Vagina (tissue), 2 donors: ENCODE measurements at places on chromosomes 3 and 15. TPM values are rescaled to one million over a fixed set of nuclear protein-coding genes. Genes with fewer than 3 reads are reported as not detected.

- no peak for DNase-seq
Measured at GRCh38 chr3:135908225-135908624, 57.3 kb upstream of the PPP2R3A start.

GRCh38 chr3:39434574-39434973 is 28.1 kb downstream of the RPSA start:
- no peak for DNase-seq

- DNase-seq, result peak; percentile 25
Measured at GRCh38 chr3:126121074-126121473, 37.1 kb upstream of the SLC41A3 start.

DNA sequence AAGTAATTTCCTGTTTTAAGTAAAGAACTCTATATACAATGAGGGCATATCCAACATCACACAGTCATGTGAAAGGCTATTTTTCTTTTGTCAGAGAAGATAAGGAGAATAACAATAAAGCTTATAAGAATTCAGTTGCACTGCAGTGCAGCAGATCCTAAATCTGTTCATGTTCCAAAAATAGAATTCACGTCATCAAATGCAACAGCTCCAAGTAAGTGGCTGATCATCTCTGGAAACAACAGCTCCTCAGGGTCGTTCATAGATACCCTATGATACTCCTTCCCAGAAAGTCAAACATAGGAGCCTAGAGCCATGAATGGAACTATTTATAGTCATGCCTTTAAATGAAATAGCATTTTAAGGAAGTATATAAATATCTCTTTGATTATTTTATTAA is 100.2 kb downstream of the FMN1 start:
- DNase-seq, result no peak

DNA sequence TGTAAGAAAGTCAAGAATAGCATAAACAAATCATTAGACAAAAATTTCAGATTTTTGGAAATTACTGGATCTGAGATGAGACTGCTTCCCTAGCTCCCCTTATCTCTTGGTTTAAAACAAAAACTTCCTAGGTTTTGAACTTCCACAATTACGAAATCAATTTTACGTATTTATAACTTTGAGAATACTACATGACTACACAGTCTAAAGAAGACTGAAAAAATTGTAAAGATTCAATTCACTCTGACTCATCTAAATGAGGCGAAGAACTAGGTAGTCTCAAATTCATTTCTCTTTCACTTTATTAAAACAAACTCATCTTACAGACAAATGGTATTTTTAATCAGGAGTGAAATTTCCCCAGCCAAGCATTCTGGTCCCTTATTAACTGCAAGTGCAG is 10.3 kb downstream of the CCDC54 start:
- no peak for DNase-seq

Gene MUC20
- total RNA-seq, result 23.8 TPM

DNA sequence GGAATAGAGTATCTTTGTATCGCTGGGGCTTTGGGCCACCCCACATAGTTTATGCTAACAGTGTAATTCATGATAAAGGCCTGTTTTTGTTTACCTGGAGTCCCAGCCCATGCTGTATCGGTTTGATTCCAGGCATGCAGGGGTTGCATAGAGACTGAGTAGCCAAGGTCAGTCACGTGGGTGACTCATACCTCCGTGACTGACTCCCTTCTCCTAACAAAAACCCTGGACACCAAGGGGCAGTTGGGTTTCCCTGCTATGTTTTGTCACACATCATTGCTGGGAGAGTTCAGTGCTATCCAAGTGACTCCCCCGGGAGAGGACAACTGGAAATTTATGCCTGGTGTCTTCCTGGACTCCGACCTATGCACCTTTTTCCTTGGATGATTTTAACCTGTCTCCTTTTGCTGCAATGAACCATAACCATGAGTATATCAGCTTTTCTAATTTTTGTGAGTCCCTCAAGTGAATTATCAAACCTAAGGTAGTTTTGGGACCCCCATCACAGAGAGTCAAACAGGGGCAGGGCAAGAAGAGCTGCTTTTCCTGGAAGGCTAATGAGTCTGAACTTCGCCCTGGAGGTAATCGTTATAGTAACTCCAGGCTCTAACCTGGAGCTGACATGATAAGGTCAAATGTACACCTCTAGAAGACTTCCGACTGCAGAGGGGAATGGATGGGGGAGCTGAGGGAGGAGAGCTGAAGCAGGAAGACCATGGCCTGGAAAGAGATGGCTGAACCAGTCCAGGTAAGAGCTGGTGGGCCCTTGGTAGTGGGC is 57.0 kb downstream of the SRGAP3 start:
- no peak for DNase-seq

GRCh38 chr3:162332344-162332743 is 835.7 kb downstream of the OTOL1 start:
- DNase-seq, result no peak
